NCI-H1930 (cell line): ENCODE measurements at places on chromosomes 1 and 21.

DNA sequence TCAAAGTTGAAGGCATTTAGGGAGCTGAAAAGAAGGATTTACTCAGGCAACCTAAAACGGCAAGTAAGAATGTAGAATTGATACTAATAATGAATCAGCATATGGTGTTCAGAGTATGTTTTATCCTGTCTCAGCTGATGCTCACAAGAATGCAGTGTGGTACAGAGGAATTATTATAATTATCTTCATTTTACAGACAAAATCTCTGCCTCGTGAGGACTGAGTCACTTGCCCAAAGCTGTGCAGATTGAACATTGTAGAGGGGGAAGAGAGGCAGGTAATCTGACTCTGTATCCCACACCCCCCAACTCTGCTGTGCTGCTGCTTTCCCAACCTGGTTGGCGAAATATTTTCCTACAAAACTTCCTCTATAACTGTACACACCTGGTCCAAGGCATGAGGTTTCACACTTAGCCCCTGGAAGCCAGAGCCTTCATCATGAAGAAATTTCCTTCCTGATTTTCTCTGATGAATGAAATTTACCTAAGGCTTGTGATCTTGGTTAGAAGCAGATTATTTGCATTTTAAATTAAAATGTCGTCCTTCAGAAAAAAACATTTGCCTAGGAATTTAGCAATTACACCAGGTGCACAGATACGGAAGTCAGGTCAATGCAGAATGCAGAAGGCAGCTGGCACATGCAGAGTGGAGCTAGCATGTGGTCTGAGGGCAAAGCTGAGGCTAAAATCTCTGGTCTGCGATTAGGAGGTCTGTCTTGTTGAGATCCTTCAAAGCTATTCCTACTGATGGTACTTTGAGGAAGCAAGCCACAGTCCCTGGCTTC lies 52.8 kb downstream of the DPT start:
- no peak for DNase-seq

DNA sequence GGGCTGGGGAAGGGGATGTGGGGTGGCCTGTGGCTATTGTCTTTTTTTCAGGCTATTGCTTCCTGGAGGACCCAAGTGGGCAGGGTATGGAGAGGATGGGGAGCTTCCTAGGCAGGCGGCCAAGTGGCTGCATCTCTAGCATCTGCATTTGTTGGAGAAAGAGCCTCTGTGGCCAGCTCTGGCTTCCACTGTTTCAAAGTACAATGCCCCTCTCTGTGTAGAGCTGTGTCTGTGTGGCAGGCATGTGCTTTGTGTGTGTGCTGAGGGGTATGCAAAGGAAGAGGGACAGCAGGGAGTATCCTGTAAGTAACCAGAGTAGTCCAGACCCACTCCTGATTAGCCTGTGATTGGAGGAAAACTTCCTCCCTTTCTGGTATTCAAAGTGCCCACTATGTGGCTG lies 40.6 kb downstream of the KCNA2 start:
- DNase-seq, result no peak

DNA sequence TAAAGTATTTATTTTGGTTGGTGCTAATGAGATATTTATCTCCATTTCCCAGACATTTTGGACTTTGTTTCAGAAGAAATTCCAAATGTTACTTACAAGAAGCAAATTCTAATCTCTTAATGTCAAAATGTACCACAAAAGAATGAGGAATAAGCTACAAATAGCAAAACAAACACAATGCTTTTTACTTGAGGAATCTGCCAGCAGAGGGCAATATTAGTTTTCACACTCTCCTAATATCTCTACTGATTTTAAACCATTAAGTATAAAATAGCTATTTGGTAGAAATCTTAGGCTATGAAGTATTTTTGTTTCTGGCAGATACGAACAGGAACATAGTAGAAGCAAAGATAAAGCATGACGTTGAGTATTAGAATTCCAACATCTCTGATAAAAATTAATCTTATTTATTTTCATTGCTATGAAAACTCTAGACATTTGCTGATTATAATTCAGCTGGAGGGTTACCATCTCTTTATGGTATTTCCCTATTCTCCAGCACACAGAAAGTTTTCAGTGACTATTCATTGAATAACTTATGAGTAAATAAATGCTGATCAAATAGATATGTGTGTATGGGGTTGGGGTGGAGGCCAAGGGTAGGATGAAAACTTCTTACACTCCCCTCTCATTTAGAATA lies 13.4 kb upstream of the HMCN1 start:
- no peak for DNase-seq

DNA sequence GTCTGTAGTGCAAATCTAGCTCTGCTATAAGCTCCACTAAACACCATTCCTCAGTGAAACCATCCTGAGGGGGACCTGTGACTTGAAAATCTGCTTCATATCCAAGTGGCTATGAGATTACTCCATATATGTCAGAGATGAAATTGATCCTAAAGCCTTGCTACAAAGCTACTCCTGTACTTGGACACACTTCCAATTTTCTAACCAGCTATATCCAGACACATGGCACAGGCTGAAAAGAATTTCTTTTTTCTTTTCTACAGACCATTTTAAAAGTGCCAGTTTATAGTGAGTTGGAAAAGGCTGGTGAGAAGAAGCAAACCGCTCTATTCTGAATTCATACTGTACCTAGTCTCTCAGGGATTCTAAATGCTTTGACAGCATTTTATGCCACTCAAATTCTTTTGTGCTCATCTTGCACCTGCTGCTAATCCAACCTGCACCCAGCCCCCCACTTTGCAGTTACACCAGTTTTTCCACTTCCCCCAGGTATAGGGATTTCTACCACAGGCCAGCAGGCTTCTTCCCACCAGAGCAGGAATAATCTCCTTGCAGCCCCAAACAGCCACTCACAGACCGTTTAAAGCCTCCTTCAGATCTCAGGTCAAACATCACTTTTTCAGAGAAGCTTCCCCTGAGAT lies 112.5 kb downstream of the RERE start:
- no peak for DNase-seq

DNA sequence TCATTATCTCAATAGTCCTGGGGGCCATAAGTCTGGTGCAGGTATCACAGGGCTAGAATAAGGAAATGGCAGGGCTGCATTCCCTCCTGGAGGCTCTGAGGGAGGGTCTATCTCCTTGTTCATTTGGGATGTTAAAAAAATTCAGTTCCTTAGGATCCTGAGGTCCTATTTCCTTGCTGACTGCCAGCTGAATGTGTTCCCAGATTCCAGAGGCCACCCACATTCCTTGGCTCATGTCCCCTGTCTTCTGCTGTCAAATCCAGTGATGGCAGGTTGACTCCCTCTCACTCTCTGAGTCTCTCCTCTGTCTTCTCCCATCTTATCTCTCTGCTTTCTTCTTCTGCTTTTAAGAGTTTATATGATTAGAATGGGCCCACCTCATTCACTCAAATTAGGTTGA lies 400.6 kb downstream of the PTPRU start:
- no peak for DNase-seq

GRCh38 chr1:44059664-44060355 lies 28.5 kb upstream of the SLC6A9 start:
- no peak for DNase-seq

DNA sequence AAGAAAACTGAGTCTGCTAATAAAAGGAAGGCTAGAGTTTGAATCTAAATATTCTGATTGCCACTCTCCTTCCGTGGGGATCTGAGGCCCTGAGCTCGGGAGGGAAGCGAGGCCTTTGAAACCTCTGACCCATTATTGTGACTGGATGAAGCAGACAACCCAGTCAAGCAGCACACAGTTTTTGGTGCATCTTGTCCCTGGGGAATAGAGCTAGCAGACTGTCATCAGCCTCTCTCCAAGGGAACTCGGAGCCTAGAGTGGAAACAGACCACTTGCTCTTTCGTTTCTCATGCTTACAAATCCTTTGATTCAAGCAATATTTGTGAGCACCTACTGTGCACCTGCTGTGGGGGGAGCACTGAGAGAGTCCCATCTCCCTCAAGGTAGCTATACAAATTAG lies 133.2 kb upstream of the KLHDC7A start:
- no peak for DNase-seq

DNA sequence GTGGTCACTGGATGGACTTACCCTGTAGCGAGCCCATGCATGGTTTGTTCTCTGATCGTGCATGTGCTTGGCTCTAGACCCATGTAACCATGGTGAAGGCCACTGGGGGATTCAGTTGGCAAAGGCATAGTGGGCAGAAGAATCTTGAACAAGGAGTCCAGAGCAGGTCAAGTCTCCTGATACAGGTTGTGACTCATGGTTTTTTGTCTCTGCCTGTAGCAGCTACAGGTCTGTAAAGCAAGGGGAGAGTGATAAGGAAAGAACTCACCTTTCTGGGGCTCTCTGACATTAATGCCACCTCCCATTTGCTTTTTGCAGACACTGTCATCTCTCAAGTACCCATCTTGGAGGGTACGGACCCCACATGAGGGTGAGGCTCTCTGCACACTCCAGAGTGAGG lies 153.4 kb upstream of the CAMK1G start:
- no peak for DNase-seq

GRCh38 chr1:7149080-7149838 lies 364.0 kb downstream of the CAMTA1 start:
- DNase-seq, result no peak

DNA sequence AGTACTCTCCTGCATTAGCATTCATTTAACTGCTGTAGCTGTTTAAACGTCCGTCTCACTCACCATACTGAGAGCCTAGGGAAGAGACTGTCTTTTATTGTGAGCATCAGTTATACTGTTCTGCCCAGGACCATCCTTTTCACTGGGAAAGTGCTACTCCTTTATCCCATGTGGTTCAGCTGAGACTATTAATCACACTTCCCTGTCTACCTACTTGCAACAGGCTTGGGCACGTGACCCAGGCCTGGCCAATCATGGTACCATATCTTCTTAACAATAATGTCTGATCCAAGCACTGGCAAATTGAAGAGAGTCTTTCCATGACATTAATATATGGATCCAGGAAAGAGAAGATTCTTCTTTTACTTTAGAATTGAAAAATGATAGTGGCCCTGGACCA lies 108.1 kb downstream of the TM2D1 start:
- DNase-seq, result no peak

GRCh38 chr1:38941527-38942019 lies at the start of gene RHBDL2:
Gene RHBDL2 (minus strand): TSS chr1:38941830. CDS start chr1:38919212, 22,618 bp downstream.
- no peak for DNase-seq

GRCh38 chr1:54285815-54286345 lies 85.9 kb downstream of the MRPL37 start:
- DNase-seq, result no peak

DNA sequence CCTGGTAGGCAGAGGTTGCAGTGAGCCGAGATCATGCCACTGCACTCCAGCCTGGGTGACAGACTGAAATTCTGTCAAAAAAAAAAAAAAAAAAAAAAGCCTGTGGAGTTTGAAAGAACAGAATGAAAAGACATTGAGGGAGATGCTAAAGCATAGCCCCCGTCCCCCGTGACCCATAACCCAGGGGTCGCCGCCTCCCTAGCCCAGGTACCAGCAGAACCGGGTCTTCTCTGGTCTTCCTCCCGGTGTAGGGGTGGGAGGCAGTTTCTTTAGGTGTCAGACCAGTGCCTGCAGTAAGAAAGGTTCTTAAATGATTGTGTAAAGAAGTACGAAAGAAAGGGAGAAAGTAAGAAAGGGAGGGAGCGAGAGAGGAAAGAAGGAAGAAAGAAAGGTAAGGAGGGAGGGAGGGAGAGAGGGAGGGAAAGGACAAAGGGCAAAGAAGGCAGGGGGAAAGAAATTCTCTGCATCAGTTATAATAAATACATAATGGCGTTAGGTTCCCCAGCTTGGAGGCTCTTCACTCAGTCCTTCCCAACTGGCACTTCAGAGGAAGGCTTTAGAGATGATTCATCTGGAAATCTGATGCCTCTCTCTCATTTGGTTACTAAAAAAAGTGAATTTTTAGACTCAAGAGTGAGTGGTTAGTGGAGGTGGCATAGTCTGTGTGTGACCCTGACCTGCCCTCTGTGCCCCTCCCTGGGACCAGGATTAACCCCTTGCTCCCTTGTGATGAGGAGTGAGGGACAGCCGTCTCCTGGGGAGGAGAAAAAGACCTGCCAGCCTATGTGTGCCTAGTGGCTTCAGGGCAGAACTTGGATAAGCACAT lies 1.1 kb downstream of the IL24 start:
- no peak for DNase-seq

GRCh38 chr1:245046315-245046714 lies 108.5 kb upstream of the KIF26B start:
- no peak for DNase-seq

DNA sequence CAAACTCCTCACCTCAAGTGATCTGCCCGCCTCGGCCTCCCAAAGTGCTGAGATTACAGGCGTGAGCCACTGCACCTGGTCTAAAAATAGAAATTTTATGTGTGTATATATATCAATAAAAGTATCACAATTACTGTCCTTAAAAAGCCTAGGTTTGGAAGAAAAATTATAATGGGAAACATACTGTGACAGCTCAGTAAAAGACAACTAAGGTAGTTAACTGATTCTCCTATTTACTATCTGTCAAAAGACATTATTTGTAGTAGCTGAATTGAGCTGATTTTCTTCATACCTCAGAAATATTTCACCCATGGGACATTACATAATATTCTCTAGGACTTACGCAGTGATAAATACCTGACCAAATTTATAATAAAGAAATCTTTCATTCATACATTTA lies 122.5 kb downstream of the SMYD3 start:
- no peak for DNase-seq

- no peak for DNase-seq
These were observed 404.5 kb upstream of the LRRC7 start for GRCh38 chr1:69163241-69163640.

- DNase-seq, result no peak
These were observed 243.6 kb downstream of the DNM3 start for GRCh38 chr1:172084876-172085275.

DNA sequence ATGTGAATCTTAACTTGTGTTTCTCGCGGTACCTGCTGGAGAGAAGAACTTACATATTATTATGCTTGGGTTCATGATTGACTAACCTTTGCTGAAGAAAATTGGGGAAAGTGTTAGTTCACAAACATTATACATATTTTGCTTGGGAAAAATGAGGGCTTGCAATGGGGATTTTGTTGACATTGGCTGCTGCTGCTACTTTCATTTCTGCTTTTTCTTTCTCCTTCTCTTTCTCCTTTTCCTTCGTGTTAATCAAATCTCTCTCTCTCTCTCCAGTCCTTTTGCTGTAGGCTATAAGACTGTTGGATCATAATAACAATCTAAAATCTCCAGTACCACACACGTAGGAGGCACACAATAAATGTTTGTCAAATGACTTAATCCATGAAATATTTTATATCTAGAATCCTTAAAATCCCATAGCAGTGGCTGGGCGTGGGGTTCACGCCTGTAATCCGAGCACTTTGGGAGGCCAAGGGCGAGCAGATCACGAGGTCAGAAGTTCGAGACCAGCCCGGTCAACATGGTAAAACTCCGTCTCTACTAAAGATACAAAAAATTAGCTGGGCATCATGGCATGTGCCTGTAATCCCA lies 23.0 kb downstream of the IRF2BP2 start:
- DNase-seq, result no peak

DNA sequence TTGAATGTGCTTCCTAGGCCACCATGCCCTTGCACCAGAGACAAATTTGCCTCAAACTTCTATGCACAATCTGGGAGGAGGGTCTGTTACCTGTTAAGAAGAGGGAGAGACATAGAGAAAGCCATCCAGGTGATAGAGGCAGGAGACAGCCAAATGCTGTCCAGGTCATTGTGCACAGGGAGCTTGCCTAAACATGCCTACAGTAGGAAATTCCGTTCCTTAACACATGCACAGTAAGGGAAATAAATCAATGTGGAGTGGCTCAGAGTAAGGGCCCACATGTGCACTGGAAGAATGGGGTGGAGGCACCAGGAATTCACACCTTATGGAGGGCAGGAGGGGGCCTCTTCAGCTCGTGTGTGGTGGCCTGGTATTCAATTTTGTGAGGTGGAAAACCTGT lies 19.5 kb upstream of the CREG1 start:
- no peak for DNase-seq
